ENCODE measurements at places on chromosomes 4 and X.

- DNase-seq, result peak; percentile 24
Measured at GRCh38 chr4:122826553-122827257, at the start of gene FGF2. Gene FGF2, plus strand, starts transcription at chr4:122826831. Its CDS starts 344 bp downstream, at chr4:122827175.

GRCh38 chr4:12595489-12595888 lies 888.7 kb downstream of the RAB28 start:
- DNase-seq, result no peak

GRCh38 chrX:48592971-48593370 lies 4.3 kb upstream of the WDR13 start:
- no peak for DNase-seq

DNA sequence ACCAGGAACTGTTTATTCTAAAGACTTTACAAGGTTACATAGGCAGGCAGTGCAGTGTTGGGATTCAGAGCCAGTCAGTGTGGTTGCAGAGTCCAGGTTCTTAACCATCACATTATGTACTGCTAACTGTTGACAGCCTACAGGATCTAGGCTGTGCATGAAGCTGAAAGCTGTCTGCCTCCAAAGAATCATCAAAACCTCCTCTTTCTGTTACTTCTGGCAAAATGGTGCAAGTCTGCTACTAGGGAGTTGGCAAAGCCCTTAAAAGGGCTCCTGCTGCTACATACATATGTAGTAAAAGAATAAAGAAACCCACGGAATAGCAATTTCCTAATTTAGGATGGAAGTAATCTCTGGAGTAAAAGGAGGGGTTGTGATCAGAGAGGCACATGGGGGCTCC lies 40.4 kb upstream of the CHRDL1 start:
- DNase-seq, result no peak

DNA sequence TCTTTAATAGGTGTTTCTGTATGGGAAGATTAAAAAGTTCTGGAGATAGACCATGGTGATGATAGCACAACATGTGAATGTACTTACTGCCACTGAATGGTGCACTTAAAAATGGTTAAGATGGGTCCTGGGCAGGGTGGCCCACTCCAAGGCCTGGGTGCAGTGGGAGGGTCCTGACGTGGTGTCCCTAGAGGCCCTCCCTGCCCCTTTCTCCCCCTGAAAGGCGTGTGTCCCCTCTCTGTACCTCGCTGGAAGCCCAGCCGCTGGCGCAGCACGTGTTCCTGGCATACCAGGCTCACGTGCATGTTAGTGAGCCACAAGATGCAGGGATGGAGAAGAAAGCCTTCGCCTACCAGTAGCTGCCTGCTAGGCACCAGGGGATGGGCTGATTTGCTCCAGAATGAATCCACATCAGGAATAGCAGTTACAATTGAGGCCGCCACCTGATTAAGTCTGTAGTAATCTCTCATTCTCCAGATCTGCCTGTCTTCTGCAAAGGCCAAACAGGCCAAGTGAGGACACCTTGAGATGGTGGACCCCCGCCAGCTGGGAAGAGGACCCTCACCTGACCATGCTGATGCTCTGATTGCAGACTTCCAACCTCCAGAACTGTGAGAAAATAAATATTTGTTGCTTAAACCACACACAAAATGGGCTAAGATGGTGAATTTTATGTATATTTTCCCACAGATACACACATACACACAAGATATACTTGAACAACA lies 67.5 kb downstream of the COQ2 start:
- DNase-seq, result no peak

- DNase-seq, result no peak
Measured at GRCh38 chr4:185211035-185211434, 1.6 kb downstream of the SNX25 start.

- DNase-seq, result no peak
Measured at GRCh38 chr4:141131723-141132071, 1.6 kb downstream of the RNF150 start.

DNA sequence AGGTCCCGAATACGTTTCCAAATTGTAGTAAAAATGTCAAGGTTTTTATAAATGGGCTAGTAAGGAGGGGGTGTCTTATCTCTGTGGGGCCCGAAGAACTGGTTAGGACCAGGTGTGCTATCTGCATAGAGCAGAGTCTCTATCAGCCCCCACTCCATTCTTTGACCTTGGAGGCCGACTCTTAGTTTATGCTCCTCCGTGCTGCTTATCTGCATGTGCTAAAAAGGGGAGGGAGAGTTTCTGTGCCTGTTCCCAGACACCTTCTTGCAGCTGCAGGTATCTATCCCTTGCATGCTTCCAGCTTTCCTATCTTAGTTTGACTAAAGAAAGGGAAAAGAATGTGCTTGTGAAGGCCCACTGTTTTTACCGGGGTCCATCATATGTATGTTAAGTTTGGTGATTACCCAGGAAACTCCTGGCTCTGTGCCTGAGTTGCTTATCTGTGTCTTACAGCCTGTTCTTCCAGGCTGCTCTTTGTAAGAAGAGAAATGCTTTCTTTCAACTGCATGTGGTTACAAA lies 28.6 kb upstream of the NAF1 start:
- DNase-seq, result no peak

DNA sequence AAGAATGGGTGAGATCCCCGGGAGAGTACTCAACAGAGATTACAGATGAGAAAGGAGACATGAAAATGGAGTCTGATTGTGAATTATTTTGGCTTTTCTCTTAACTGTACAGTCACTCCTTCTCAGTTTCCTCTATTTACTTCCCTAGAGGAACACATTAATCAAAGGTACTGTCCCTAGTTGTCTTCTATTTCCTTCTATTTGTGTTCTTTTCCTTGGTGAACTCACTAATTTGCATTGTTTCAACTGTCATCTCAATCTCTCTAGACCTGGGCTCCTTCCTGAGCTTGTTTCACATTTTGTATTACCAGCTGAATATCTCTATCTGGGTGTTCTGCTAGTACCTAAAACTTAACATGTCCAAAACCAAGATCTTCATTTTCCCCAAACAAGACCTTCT lies 59.8 kb downstream of the ABCB7 start:
- DNase-seq, result no peak

DNA sequence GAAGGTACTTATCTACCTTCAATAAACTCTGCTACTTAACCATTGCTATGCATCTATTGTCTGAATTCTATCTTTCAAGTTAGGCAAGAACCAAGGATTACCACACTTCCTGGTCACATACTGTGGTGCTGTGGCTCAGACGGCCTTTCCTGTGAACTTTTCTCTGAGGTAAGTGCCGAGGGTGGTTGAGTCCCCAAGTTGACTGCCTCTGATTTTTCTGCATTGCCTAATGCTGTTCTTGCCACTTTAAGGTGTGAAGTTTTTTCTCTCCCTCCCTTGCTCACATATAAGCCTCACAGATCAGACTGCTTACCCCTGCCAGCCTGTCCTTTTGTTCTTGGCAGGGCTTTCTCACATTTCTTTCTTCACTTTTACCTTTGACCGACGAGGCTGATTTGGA lies 348.0 kb upstream of the POU3F4 start:
- no peak for DNase-seq

Data from activated CD4-positive, alpha-beta T cell treated with anti-CD3 and anti-CD28 coated beads, Interleukin-2, amount 50 U/mL, for 48 hours (primary cell).